ENCODE measurements at places on chromosomes 4 and X. TPM values are rescaled to one million over a fixed set of nuclear protein-coding genes. Genes with fewer than 3 reads are reported as not detected.

DNA sequence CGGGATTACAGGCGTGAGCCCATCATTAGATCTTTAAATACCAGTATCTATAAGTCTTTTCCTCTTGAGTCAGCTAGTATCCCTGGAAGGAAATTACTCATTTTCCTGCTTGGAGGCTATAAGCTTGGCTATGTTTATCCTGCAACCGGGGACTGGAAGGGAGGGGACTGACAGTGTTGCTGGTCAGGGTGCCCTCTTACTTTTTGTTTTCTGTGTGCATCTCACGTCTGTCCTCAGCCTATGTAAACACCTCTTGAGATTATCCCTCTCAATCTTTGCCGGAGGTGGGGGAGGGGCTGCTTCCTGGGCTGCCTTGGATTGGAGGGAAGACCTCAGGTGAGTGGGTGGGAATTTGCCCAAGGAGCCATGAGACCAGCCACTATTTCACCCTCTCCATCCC lies 37.0 kb downstream of the HTT start:
- peaks cover 10% of the 10 kb centered on the region for H3K36me3 ChIP-seq
- no peak overlapping the region for H3K27ac ChIP-seq
- H3K4me1 ChIP-seq: peaks cover 7% of the 10 kb centered on the region
- H3K4me3 ChIP-seq: no peak overlapping the region
- no peaks in the 10 kb centered on the region for H3K27me3 ChIP-seq

DNA sequence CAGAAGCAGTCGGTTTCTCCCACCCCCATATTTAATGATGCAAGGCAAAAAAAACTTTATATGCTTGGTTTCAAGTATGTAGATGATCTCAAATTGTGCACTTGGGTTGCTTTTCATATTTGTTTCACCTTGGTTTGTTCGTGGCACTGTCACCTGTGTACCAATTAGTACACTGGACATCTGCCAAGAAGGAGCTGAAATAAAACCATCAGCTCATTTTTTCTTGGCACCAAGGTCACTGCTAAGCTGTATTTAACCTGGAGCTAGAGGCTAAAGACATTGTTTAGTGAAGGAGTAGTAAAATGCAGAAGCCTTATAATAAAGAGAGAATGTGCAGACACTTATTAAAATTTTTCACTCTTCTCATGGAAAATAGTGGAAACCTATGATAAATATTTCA lies 430.8 kb downstream of the ARHGAP24 start:
- H3K27me3 ChIP-seq: no peaks in the 10 kb centered on the region
- no peak overlapping the region for H3K4me3 ChIP-seq
- H3K36me3 ChIP-seq: no peaks in the 10 kb centered on the region

- no peak overlapping the region for H3K27ac ChIP-seq
- no peaks in the 10 kb centered on the region for H3K36me3 ChIP-seq
- H3K4me1 ChIP-seq: no peaks in the 10 kb centered on the region
- H3K27me3 ChIP-seq: peaks cover 4% of the 10 kb centered on the region
- no peak for DNase-seq
Observed at GRCh38 chr4:41325901-41326300, 69.2 kb downstream of the UCHL1 start.

GRCh38 chrX:69961365-69962072 lies 88.2 kb downstream of the AWAT2 start:
- no peak overlapping the region for H3K27ac ChIP-seq
- H3K4me1 ChIP-seq: no peaks in the 10 kb centered on the region
- H3K4me3 ChIP-seq: no peak overlapping the region
- no peaks in the 10 kb centered on the region for H3K27me3 ChIP-seq

GRCh38 chrX:125742811-125743210 lies 423.1 kb downstream of the TEX13C start:
- H3K4me3 ChIP-seq: no peak overlapping the region
- no peaks in the 10 kb centered on the region for H3K36me3 ChIP-seq
- no peaks in the 10 kb centered on the region for H3K27me3 ChIP-seq
- no peak for DNase-seq
- H3K4me1 ChIP-seq: no peaks in the 10 kb centered on the region

The MAGEE2 gene
- total RNA-seq: not detected

DNA sequence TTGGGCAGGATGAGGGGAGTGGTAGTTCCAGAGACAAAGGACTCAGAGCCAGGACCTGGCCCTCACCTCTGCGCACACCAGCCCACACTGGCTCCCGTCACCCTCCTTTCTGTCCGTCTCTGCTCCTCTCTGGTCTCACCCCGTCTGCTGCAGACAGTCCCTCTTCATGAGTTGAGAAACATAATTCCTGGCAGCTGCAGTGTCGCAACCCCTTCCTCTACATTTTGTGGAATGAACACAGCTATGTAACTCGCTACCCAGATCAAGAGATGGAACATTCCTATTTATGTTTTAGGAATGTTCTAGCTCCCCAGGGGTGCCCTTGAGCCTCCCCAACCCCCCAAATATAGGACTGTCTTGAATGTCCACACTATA lies 59.3 kb downstream of the SHROOM2 start:
- peaks cover 3% of the 10 kb centered on the region for H3K4me1 ChIP-seq
- DNase-seq: no peak
- no peaks in the 10 kb centered on the region for H3K36me3 ChIP-seq
- H3K4me3 ChIP-seq: no peak overlapping the region
- H3K27me3 ChIP-seq: peaks cover 8% of the 10 kb centered on the region

GRCh38 chrX:107674480-107675364 lies 46.4 kb downstream of the PRPS1 start:
- peak overlapping the region; percentile 93 for H3K4me3 ChIP-seq
- DNase-seq: peak; percentile 45
- H3K4me1 ChIP-seq: peaks cover 43% of the 10 kb centered on the region
- H3K27me3 ChIP-seq: no peaks in the 10 kb centered on the region

GRCh38 chrX:12866451-12867377 lies at the start of gene TLR7:
Gene TLR7, plus strand, starts transcription at chrX:12867072. Its CDS starts 507 bp downstream, at chrX:12867579.
- no peak within 1 kb of the TSS for H3K27ac ChIP-seq
- H3K4me3 ChIP-seq: no peak within 1 kb of the TSS
- H3K27me3 ChIP-seq: peaks cover 7% of the 10 kb centered on the region

DNA sequence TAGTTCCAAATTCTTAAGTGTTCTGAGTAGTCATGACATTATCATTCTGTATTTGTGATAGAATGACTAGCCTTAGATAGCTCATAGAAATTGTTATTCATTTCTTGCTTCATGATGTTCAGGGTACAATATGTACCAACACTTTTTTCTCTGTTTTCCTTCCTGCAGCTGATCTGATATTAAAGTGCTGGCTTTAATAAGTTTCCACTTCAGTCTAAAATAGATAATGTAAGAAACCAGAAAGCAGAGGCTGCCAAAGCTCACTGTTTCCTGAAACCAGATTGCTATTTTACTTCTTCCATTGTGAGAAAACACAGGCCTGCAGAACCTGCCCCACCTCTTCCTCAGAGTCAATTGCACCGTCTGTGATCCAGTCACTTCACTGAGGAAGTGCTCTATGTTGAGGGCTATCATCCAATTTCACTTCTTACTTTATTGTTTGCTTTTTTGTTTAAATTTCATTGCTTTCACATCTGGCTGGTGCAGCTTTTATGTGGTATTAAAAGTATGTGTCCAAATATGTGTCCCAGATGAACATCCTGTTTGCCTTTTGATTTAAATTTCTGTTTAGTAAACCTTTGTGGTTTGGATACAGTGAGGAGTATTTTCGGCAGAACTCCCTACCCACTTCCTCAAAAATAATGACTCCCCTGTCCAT lies 652.1 kb downstream of the ANKRD50 start:
- no peak overlapping the region for H3K4me3 ChIP-seq
- no peak overlapping the region for H3K27ac ChIP-seq
- DNase-seq: no peak
- no peaks in the 10 kb centered on the region for H3K27me3 ChIP-seq

Measured in T-helper 17 cell (primary cell).